ENCODE measurements at places on chromosomes 11 and 22. TPM values are rescaled to one million over a fixed set of nuclear protein-coding genes. Genes with fewer than 3 reads are reported as not detected.

Gene APOBEC3F
- total RNA-seq = 54.4 TPM

- no peak for DNase-seq
These were observed 16.1 kb upstream of the CARD18 start for GRCh38 chr11:105155679-105156078.

DNA sequence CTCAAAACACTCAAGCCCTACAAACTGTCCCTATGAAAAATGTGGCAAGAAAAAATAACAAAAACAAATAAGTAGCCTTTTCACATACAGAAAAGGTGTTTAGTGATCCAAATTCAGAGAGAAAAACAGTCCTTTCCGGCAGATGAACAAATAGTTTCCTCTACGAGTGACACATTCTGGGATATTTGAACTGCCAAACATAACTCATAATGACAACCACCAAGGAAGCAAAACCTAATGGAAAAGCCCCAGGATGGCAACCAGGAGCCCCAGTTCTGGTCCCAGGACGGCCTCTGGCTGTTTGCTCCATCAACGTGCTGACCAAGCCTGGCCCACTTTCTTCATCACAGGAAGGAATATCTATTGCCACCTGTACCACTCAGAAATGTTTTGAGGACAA, 6.0 kb downstream of the PACSIN2 start:
- no peak for DNase-seq

Gene MPPED2
- 0.99 TPM for total RNA-seq

Gene UCP3
- total RNA-seq = 7.8 TPM

All from natural killer cell (primary cell).